ENCODE measurements at places on chromosomes 7 and 10.

DNA sequence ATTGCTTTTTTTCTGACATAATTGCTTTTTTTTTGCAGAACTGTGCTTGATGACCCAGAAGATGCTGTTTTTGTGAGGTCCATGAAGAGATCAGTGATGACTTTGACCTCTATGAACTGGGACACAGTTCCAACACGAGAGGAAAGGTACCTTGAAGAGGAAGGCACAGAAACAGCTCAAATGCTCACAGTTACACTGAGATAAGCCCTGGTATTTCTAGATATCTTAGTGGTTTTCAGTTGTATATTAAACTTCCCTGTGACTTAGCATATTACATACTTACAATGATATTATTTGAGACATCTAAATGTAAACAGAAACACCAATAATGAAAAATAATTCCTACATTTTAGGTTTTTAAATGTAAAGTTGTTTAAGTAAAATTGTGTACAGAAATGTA lies 54.7 kb downstream of the LRRC72 start:
- DNase-seq: no peak

DNA sequence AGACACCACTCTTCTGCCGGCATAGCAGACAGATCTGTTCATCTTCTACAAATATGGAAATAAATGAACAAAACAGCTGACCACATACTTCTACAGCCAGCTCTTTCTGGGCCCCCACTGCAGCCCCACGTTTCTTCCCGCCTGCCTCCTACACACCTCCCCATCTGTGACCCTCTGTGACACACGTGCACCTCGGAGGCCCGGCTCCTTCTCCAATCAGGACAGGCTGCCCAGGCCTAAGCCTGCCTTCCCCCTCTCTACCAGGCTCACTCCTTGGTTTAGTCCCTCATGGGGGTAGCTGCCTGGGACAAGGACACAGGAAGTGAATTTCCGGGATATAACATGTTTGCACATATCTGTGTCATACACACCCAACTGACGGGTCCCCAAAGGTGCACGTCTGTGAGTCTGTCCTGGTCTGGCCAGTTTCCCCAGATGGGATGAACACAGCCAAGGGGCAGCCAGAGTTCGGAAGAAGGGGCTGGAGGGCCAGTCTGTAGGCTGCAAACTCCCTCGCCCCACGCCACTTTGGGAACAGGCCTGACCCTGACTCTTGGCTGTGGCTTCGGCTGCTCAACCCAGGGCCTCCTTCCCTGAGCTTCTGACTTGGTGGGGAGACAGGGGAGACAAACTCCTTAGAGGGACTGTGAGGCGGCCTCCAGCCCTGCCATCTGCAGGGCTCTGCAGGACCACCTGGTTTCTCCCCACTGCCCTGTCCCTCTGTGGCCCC lies 30.3 kb downstream of the PITRM1 start:
- DNase-seq: no peak

DNA sequence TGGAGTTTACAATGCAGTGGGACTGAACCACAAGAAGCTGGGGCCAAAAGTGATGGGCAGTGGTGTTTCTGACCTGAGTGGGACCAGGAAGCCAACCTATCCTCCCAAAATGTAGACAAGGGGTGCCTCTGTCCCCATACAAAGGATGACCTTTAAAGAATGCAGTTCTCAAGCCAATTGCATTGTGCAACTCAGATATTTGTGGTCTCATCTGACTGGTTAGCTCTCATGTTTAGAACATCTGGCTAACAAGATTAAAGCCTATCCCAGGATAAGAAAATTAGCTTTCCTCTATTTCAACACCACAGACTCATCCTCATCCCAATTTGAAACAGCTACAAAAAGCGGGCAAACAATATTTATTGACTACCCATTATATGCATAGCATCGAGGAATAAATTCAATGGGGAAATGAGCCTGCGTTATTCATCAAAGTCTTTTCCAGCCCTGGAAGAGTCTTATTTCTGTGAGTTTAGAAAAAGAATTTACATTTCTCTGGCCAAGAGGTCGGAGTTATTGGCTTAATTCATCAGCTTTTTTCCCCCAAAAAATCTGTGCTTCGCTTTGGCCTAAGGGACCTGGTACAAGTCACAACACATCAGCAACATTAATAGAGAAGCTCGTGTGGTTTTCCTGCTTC lies 26.7 kb downstream of the ELMO1 start:
- DNase-seq: no peak

- no peak for DNase-seq
Measured at GRCh38 chr7:31051598-31052486, at the start of gene ADCYAP1R1. TSS of gene ADCYAP1R1 (plus strand) at chr7:31052308. CDS start at chr7:31063265, 10,957 bp downstream.

DNA sequence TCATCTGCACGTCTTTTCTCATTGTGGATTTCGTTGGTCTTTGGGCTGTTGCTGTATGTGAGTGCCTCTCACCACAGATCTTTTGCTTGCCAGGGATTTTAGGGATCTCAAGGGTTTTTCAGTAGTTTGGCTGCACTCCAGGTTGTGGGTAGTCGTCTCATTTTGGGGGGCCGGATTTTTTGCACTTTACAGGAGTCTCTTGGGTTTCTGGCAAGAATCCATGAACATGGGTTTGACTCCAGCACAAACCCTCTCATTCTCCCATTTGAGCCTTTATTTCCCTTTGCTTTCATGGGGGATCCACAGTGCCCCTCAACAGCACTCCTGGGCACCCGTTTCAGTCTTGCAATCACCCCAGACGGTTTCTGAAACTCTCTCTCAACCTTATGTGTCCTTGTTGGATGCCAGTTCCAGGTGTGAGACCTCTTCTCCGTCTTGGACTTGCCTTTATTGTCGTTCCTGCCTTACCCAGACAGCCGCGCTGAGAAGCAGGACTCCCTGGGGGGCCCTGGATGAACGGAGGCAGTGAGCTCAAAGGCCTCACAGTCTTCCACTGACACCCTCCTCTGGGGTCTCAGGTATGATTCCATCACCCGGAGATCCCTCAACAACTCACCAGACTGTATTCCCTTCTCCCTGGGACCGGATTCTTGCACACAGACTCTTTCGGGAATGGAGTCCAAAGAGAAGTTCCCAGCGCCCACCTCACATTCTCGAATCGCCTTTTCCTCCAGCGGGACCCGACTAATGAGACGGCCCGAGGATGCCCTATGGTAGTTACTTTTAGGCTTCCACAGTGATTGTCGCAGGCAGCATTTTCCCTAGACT lies 18.8 kb upstream of the ZNF273 start:
- DNase-seq: no peak

GRCh38 chr10:83310688-83311087 lies 828.6 kb upstream of the GHITM start:
- DNase-seq: no peak

DNA sequence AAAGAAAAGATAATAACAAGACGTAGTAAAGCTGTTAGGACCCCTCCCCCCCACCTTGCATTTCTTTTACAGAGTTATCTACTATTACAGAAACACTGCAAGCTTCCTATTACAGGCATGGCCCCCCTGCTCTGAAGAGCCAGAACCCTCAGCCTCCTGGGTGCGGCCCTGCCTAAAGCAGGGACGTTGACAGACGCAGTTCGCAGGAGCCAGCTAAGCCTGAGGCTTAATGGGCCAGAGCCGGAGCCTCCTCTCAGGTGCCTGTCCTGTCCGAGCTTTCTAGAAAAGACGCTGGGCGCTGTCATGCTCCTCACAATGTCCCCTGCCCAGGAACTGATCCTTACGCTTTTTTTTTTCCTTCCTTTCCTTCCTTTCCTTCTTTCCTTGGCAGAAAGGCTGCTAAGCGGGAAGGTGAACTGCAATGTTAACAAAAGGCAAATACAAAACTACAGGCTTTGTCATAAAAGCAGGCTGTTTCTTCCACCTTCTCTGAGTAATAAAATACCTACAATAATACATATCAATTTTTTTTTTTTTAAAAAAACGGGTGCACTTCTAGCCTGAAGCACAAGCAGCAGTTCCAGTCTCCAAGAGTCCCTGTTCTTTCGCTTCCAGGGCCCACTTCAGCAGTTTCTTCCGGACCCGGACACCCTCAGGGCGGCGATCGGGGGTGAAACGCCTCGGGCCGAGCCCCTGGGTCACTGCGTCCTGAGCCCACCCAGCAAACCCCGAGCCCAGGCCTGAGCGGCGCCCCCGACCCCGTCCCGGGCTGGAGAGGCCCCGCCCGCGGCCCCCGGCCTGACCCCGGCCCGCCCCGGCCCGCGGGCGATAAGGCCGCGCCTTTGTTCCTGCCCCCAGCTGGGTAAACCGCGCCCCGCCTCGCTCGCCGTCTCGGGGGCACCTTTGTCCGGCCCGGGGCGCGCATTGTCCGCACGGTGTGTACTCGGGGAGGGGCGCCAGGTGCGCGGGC lies 11.2 kb downstream of the MNX1 start:
- DNase-seq: no peak

- no peak for DNase-seq
Measured at GRCh38 chr7:44045226-44046014, 918 bp downstream of the DBNL start.

GRCh38 chr10:65861249-65861648 lies 1064.6 kb upstream of the LRRTM3 start:
- DNase-seq: no peak
